ENCODE measurements at places on chromosomes 1 and 21.

- no peak for DNase-seq
Measured at GRCh38 chr1:44312399-44313196, 42.5 kb downstream of the ERI3 start.

DNA sequence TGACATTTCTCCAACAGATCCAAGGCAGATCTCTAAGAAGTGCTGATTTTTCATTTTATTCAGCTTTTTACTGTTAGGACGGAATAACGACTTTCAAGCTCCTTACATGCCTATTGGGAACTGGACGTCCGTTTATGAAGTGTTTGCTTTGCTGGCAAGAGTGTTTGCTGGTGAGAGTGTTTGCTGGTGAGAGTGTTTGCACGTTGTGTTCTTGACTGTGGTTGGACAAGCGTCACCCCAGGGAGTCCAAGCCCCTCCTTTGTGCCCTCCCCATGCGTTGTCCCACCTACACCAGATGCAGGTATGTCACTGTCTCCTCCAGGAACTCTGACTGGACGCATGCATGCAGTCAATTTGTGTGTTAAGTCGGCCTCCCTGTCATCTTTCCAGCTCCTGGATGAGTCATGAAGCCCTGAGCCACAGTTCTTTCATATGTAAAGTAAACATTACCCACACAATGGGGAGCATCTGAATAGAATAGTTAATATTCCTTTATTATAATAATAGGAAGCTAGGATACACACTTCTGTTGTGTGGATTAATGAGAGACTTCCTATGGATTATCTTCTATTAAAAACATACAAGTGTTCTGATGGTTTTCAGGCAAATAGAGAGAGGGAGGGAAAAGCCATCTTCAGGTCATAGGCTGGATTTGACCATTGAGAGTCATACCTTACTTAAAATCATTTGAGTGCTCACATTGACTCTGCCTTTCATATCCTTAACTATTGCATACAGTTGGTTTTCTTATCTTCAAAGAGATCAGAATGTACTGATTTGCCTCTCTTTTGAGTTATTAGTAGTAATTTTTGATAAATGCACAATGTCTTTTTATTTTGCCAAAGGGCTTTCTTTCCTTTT, 119.2 kb downstream of the GALNT2 start:
- DNase-seq, result no peak

- DNase-seq, result no peak
Measured at GRCh38 chr1:109761227-109762038, 2.3 kb downstream of the EPS8L3 start.

DNA sequence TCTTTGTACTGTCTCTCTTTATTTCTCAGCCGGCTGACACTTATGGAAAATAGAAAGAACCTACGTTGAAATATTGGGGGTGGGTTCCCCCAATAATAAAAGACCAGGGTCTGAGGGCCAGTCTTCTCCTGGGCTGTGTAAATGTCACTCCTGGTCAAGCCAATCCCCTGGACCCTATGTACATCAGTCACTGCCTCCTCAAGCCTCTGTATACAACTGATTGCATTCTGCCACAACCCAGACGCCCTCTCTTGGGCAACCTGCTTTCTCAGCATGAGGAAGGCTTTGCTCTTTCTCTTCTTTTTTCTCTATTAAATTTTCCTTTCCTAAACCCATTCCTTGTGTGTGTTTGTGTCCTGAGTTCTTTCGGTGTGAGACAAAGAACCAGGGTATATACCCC, 84.1 kb upstream of the SERBP1 start:
- no peak for DNase-seq

DNA sequence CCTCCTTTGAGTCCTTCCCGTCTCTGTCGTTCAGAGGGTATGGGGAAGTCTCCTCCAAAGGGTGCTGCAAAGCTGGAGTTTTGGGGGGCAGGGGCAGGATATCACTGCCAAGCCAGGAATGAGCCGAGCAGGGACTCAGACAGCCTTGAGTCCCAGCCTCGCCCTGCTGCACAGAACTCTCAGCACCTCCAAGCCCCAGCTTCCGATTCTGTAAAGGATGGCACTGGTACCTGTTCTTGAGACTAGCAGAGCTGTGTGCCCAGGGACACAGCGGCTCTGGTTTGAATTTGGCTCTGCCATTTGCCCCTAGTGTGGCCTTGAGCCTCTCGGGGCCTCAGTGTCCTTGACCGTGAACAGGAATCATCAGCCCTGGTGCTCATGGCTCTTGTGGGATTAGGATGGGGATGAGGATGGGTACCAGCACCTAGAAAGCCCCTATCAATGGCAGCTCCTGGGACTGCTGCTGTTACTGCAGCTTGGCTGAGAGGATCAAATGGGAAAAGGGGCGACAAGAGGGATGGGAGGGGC, 1.5 kb upstream of the FBLIM1 start:
- DNase-seq, result no peak

GRCh38 chr1:167330601-167331293, 110.1 kb downstream of the POU2F1 start:
- no peak for DNase-seq

DNA sequence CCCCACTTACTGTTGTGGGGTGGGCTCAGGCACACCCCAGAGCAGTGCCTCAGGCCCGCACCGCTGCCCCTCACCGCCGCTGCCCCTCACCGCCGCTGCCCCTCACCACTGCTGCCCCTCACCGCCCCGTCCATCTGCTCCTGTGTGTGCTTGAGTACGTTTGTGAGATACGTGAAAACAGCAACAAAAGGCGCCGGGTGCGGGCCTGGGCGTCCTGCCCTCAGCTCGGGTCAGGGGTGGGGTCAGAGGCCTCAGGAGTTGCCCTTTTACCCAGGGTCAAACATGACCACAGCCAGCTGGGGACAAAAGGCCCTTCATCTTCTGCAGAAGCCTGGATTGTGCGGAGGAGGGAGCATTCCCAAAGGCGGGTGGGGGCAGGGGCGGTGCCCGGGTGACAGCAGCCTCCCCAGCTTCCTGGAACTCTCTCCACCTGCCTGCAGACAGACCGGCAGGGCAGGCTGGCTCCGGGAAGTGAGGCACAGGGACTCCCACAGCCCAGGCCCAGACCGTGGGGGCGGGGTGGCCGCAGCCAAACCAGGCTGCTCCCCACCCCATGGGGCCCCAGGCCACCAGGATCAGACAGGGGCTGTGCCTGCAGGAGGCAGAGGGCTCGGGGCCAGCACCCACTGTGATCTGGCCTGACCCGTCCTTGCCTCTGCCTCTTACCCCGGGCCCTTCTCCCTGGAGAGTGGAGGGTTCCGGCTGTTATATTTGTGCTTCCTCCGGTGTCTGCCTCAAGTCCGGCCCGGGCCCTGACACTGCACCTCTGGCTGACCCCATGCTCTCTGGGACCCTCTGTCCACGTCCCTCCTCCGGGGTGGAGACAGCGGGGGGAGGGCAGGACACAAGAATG, 2.3 kb upstream of the VWA1 start:
- no peak for DNase-seq

- no peak for DNase-seq
Measured at GRCh38 chr1:203926025-203926540, 64.7 kb downstream of the SNRPE start.

DNA sequence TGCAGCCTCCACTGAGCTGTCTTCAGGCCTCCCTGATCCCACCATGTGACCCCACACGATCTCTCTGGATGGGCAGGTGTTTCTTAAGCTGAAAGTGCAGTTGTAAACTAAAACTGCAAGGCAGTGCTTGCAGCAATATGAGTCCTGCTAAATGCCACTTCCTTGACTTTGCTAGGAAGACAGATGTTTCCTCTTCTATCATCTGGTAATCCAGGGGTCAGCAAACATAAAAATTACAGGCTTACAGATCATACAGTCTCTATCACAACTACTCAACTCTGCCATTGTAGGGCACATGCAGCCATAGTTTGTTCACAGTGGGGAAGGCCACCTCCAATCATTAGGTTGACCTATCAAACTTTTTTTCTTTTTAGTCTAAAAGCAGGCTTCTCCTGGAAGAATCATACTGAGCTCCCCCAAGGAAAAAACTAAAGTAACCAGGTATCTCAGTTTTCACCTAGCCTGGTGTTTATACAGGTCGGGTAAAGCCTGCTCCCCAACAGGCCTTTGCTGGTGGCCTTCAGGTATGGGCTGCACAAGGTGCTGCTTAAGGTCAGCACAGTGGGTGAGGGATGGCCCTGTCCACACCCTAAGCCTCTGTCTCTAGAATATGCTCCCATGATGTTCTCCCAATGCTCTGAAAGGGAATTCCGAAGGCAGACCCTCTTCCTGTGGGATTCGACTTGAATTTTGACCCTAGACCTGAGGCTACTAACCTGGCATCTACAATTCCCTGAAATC, 10.8 kb downstream of the ABCA4 start:
- no peak for DNase-seq

DNA sequence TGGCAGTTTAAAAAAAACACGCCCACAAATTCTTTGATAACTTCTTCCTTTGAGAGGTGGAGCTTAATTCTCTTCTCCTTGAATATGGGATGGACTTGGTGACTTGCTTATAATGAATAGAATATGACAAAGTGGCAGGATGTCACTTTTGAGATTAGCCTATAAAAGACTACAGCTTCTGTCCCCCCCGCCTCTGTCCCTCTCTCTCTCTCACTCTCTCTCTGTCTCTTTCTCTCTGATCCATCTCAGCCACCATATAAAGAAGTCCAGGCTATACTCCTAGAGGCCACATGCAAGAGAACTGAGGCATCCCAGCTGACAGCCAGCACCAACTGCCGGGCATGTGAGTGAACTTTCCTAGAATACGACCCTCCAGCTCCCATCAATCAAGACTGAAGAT, 7.7 kb upstream of the DMBX1 start:
- DNase-seq, result no peak

GRCh38 chr1:14699620-14700019, 101.1 kb downstream of the KAZN start:
- DNase-seq, result no peak

GRCh38 chr1:207128336-207128921, 24.4 kb downstream of the C4BPA start:
- DNase-seq, result no peak

DNA sequence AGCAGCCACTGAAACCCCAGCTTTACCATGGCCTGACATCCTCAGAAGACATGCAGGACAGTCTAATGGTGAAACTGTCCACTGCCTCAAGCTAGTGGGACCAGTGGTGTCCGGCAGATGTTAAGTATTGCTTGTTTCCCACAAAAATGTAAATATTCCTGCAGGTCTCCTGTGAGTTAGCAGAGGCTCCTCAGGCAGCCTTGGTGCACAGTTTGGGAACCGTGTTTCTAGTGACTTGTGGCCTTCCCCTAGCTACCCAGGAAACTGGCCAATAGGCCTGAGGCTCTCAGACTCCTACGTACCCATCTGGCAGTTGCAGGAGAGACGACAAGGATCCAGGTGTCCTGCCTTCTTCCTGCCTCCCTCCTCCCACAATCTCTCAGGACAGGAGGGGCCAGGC, 142.4 kb downstream of the CAMTA1 start:
- DNase-seq, result no peak

DNA sequence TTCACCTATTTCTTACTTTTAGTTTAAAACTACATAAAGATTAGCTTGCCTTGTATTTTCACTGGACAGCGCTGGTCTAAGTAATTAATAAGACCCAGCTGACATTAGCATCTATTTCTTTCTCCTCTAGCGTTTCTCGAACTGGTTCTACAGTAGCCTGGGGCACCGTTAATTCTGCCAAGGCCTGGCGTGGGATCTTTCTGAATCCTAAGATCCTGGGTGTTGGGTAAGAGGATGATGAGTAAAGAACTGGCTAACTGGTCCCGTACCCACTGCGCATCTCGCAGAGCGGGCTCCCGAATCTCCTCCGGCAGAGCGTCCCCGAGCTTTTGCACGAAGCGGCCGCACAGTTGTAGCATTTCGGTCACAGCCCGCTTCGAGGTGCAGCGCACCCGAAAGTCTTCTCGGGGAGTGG, 309 bp downstream of the NSL1 start:
- no peak for DNase-seq

DNA sequence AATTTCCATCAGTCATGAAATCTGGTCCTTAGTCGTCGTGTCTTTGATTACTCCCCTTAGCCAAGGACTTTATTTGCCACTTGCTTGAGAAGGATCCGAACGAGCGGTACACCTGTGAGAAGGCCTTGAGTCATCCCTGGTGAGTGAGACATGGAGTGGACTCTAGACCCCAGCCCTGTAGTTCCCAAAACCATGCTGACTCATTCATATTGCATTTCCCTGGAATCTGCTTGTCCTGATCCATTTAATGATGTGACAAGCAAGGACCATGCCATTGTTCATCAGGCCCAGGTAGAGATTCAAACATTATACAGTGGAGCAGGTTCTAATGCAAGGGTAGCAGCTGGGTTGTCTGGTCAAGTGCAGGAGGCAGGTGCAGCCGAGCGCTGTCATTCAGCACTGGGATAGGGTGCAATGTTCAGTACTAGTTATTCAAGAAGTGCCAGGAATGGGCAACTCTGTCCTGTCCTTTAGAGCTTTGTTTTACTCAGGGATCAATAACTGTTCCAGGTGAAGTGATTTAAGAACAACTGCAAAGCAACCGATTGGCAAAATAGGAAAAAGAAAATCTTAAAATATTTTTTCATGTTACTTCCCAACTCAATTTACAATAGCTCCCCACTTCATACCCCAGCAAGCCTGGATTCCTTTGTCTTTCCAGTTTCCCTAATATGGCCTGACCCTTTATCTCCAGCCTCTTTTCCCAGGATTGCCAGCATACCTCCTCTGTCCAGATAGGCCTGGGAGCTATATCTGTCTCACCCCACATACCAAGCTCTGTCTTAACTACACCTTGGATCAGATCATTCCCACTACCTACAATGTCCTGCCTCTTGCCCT, 26.5 kb downstream of the CAMK1G start:
- DNase-seq, result no peak

GRCh38 chr1:200305806-200306205, 104.0 kb downstream of the ZNF281 start:
- DNase-seq, result no peak

- no peak for DNase-seq
Measured at GRCh38 chr1:164991763-164992314, 364.7 kb downstream of the LMX1A start.

- DNase-seq, result no peak
Measured at GRCh38 chr1:116372191-116372590, 853 bp upstream of the ATP1A1 start.

DNA sequence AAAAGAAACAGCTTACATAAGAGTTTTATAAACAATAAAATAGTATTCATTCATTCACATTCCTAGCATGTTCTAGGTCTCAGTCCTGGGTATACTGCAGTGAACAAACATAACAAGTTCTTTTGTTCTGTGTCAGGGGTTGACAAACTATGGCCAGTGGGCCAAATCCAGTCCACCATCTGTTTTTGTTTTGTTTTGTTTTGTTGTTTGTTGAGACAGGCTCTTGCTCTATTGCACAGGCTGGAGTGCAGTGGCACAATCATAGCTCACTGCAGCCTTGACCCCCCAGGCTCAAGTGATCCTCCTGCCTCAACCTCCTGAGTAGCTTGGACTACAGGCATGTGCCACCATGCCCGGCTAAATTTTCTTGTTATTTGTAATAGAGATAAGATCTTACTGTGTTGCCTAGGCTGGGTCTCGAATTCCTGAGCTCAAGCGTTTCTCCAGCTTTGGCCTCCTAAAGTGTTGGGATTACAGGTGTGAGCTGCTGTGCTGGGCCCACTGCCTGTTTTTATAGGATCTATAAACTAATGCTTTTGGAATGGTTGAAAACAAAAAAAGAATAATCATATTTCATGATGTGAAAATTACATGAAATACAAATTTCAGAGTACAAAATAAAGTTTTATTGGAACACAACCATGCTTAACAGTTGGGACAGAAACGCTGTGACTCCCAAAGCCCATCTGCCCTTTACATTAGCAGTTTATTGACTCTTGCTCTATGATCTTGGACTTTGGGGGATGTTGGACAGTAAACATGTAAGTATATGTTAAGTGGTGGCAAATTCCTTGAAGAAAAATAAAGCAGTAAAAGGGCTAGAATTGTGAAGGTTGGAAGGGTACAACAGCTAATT, 17.9 kb downstream of the CAPZA1 start:
- no peak for DNase-seq

- no peak for DNase-seq
Measured at GRCh38 chr21:26433386-26433785, 139.7 kb downstream of the CYYR1 start.

Data from activated T-helper 1 cell treated with anti-CD3 and anti-CD28 coated beads, Interleukin-2, amount 50 U/mL, for 16 hours (primary cell).